Diencephalon (tissue), 1 donor: ENCODE measurements at places on chromosomes 2 and 18. TPM values are rescaled to one million over a fixed set of nuclear protein-coding genes. Genes with fewer than 3 reads are reported as not detected.

NYAP2 gene
- 16.1 TPM for total RNA-seq

IL36G gene
- total RNA-seq: not detected

DIPK1C gene
- 15.9 TPM for total RNA-seq

FAP gene
- total RNA-seq: 2.3 TPM

FBLN7 gene
- 6.2 TPM for total RNA-seq

CAPN14 gene
- 0.69 TPM for total RNA-seq

CHRND gene
- total RNA-seq: 0.23 TPM

FAM110C gene
- total RNA-seq: 2.3 TPM

XIRP2 gene
- 0.92 TPM for total RNA-seq

ARHGEF4 gene
- total RNA-seq: 68.5 TPM

PREPL gene
- 276 TPM for total RNA-seq

ASAP2 gene
- 51.7 TPM for total RNA-seq

CRIM1 gene
- total RNA-seq: 62.7 TPM

MC5R gene
- 0.69 TPM for total RNA-seq

PMS1 gene
- 64.6 TPM for total RNA-seq

ECEL1 gene
- total RNA-seq: 27.0 TPM

UGT1A3 gene
- total RNA-seq: not detected

ALPG gene
- total RNA-seq: not detected

PRKAG3 gene
- total RNA-seq: not detected

IL18R1 gene
- total RNA-seq: 0.46 TPM

CD8B gene
- total RNA-seq: 1.8 TPM

FBXO15 gene
- 7.2 TPM for total RNA-seq

TMEM150A gene
- 2.5 TPM for total RNA-seq

MAP3K19 gene
- total RNA-seq: 9.5 TPM

CCDC85A gene
- total RNA-seq: 38.1 TPM

SUPT7L gene
- total RNA-seq: 34.6 TPM

FBXO36 gene
- 12.7 TPM for total RNA-seq

AMMECR1L gene
- total RNA-seq: 14.3 TPM

CYS1 gene
- 1.2 TPM for total RNA-seq

MRPL33 gene
- 102 TPM for total RNA-seq

PDE11A gene
- total RNA-seq: 3.9 TPM

MPP4 gene
- total RNA-seq: 0.23 TPM

PLEKHM3 gene
- 42.9 TPM for total RNA-seq

CENPO gene
- 17.1 TPM for total RNA-seq

CAVIN2 gene
- total RNA-seq: 5.3 TPM

AMER3 gene
- 33.7 TPM for total RNA-seq

EFR3B gene
- total RNA-seq: 72.9 TPM

TBR1 gene
- 3.9 TPM for total RNA-seq

SATB2 gene
- total RNA-seq: 20.8 TPM

SOX11 gene
- 246 TPM for total RNA-seq

SLC14A1 gene
- total RNA-seq: 5.1 TPM

ZFAND2B gene
- 12.5 TPM for total RNA-seq

IRS1 gene
- total RNA-seq: 10.8 TPM

XDH gene
- total RNA-seq: 0.23 TPM

THSD7B gene
- 12.2 TPM for total RNA-seq

MOGAT1 gene
- not detected for total RNA-seq

SIX3 gene
- total RNA-seq: 7.4 TPM

CXCR1 gene
- total RNA-seq: not detected

CREG2 gene
- total RNA-seq: 47.1 TPM

UPP2 gene
- 0.69 TPM for total RNA-seq

RNF125 gene
- total RNA-seq: 4.4 TPM

ZNF396 gene
- 5.8 TPM for total RNA-seq

TPGS2 gene
- total RNA-seq: 145 TPM

ALK gene
- total RNA-seq: 21.0 TPM

GAL3ST2 gene
- total RNA-seq: 0.69 TPM

MZT2A gene
- 60.7 TPM for total RNA-seq

PAIP2B gene
- 20.3 TPM for total RNA-seq

ACMSD gene
- total RNA-seq: not detected
